CD4-positive, alpha-beta T cell treated with Interleukin-4 for 4 hours (primary cell): ENCODE measurements at places on chromosomes 7 and 10.

DNA sequence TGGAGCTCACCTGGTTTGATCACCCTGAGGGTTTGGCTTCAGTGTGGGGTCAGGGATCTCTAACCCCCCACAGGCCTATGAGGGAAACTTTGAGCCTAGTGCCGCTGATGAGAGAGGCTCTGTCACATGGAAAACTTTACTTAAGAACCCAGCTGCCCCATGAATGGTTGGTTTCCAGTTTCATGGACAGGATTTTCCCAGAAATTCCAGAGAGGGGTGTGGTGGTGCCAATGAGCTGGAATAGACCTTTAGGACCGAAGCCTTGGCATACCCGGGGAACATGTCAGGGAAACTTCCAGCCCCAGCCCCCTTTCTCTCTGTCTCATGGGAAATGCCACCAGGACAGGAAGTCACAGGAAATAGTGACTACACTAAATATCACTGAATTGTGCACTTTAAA, 36.9 kb downstream of the AKR1B1 start:
- DNase-seq, result no peak

GRCh38 chr10:114024876-114025610, 18.6 kb upstream of the ADRB1 start:
- peak; percentile 43 for DNase-seq

DNA sequence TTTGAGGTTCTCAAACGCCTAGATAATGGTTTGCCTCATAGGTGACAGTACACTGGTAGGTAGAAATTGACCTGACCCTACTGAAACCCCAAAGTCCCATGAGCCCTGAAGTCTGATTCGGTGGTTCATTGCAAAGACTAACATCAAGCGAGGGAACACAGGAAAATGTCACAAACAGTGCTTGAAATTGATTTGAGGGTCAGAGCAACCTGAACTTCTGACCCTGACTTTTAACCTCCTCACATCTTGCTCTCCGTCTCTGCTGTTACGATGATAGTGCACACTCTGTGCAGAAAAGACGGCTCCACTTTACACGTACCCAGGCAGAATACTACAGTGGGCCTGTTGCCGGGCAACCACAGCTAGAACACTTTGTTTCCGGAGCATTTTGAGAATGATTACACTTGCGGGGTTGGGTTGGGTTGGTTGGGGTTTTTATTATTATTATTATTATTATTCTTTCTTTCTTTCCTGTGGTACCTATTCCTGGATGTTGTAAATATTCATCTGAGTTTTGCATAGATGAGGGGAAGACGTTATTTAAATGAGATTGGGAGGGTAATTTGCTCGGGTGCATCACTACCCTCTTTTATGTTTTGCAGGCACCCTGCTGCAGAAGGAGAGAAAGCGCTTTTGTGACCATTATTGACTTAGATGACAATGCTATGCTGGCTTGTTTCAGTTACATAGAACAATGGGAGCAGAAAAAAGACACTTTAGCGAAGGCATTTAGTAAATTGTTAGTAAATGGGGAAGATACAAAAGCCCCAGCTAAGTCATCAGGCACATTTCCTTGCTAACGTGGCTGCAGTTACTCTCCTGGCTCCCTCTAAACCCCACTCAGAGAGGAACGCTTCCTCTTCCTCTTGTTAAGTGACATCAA, 438.1 kb upstream of the NRP1 start:
- no peak for DNase-seq

GRCh38 chr10:122112625-122113160, 123.7 kb downstream of the TACC2 start:
- DNase-seq, result no peak

GRCh38 chr7:74617180-74617744, 40.3 kb upstream of the GTF2I start:
- DNase-seq, result no peak
